Islet precursor cell (in vitro differentiated cells): ENCODE measurements at places on chromosomes 6 and 20.
A peak's percentile ranks its signal among the peaks of the same experiment; 100 is the strongest.

GRCh38 chr6:170148709-170149470, 142.0 kb downstream of the DLL1 start:
- DNase-seq, result no peak

- peak; percentile 66 for DNase-seq
Measured at GRCh38 chr6:163828038-163828795, 413.7 kb downstream of the QKI start.

DNA sequence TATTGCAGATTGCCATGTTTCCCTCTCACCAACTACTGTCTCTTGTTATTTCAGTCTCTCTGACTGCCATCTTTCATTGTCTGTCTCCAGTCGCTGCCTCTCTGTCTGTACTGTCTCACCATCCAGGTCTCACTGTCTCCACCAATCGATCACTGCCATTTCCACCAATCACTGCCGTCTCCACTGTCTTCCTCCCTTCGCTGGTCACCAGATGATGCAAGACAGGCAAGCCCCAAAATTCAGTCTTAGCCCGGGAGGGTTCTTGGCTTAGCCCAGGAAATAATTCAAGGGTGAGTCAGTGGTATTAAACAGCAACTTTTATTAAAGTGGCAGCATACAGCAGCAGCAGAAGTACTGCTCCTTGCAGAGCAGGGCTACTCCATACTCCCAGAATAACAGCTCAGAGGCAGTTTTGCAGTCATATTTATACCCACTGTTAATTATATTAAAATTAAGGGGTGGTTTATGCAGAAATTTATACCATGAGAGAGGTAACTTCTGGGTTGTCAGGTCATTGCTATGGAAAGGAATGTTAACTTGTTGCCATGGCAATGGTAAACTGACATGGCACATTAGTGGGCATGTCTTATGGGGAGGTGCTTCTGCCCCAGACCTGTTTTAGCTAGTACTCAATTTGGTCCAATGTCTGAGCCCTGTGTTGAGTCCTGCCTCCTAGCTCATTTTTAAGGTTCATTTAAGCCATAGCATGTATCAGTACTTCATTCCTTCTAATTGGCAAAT, 23.0 kb upstream of the ECHDC1 start:
- DNase-seq, result peak; percentile 74

- no peak for DNase-seq
Measured at GRCh38 chr6:166836785-166837718, 119.3 kb downstream of the RNASET2 start.

DNA sequence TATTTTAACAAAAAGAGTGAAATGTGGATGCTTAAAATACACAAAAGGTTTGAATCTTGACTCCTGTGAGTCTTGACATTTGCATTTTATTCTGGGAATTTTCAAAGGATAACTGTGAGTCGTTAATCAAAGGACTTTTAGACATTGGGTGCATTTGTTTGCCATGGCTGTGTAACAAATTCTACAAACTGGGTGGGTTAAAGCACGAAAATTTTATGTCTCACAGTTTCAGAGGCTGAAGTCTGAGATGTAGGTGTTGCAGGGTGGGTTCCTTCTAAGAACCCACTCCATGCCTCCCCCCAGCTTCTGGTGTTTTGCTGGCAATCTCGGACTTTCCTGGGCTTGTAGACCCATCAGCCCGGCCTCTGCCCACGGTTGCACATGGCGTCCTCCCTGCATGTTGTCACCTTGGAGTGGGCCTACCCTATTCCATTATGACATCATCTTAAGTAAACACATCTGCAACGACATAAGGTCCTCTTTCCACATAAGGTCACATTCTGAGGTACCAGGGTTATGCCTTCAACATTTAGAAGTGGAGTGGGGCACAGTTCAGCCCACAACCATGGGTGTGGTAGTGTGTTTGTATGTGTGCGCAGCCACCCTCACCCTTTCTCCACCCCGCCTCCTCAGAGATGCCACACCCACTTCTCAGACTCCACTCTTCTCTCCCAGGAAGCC, 113.1 kb downstream of the FOXA2 start:
- no peak for DNase-seq

GRCh38 chr6:203661-204060, 88.6 kb upstream of the DUSP22 start:
- no peak for DNase-seq

DNA sequence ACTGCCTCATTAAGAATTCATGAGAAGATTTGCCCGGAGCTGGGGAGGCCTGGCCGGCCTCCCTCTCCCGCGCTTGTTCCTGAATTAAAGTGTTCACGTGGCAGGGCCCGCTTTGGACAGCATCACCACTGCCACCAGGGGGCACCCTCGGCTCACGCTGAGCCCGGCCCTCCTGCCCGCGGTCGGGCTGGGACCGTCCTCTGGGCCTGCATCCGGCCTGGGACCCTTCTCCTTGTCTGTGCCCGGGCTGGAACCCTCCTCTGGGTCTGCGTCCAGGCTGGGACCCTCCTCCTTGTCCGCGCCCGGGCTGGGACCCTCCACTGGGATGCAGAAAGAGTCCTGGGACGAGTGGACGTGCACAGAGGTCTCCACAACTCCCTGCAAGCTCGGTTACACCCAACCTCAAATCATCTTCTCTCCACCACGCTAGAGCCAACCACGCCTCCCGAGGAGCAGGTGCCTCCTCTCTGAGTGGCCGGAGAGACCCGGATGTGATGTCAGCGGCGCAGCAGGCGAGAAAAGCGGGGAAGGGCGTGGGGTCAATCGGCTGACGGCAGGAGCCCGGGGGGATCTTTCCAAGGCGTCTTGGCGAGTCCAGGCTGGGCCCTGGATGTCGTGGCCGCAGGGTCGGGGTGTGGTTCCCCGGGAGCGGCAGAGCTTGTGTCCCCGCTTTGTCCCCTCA, 50.9 kb upstream of the DACT2 start:
- DNase-seq, result peak; percentile 80

- no peak for DNase-seq
Measured at GRCh38 chr6:83292900-83293843, 100.0 kb downstream of the RWDD2A start.

DNA sequence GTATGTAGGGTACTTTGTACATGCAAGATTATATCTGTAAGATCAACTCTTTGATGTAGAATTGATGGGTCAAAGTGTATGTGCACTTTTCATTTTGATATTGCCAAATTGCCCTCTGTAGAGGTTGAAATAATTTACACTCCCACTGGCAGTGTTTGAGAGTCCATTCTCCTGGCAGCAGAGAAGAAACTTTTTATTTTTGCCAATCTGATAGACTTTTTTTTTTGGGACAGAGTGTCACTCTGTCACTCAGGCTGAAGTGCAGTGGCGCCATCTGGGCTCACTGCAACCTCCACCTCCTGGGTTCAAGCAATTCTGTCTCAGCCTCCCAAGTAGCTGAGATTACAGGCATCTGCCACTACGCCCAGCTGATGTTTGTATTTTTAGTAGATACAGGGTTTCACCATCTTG, 199.2 kb downstream of the ZFAND3 start:
- DNase-seq, result no peak

DNA sequence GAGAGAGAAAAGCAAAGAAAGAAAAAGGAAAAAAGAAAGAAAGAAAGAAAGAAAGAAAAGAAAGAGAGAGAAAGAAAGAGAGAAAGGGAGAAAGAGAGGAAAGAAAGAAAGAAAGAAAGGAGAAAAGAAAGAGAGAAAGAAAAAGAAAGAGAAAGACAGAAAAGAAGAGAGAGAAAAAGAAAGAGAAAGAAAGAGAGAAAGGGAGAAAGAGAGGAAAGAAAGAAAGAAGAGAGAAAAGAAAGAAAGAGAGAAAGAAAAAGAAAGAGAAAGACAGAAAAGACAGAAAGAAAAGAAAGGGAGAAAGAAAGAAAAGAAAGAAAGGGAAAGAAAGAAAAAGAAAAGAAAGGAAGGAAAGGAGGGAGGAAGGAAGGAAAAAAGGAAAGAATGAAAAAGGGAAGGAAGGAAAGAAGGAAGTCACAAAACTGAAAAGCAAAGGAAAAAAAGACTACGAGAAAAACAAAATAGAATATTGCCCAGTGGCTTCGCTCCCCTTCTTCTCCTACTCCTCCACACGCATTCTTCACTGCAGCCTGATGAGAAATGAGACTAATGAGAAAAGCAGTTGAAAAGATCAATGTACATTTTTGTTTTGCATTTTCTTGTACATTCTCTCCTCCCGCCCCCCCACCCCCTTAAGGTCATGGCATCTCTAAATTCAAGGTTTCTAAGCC, 170.0 kb downstream of the SOD2 start:
- no peak for DNase-seq

DNA sequence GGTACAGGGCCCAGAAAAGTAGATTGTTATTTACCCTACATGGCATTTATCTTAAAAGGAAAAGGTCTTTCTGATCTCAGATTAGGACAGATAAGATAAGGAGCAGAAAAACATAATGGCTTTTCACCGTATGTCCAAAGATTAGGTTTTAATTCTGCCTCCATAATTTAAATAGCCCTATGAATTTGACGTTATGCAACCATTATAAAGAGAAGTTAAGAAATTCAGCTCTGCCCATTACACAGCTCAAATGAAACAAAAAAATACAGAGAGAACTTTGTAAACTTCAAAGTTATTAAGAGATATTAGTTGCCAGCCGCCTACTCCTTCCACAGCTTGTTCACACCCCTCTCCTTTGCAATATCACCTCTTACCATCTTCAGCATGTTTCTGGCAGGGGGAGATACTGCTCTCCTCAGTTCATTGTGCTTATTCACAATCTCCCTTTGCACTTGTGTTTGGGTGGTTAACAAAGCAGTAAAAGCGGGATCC, 8.1 kb downstream of the CRISP3 start:
- DNase-seq, result no peak

- DNase-seq, result peak; percentile 31
Measured at GRCh38 chr20:60785785-60786184, 466.3 kb upstream of the CDH4 start.

- DNase-seq, result no peak
Measured at GRCh38 chr6:157557559-157557958, 176.6 kb downstream of the ZDHHC14 start.

- DNase-seq, result no peak
Measured at GRCh38 chr20:50469176-50469723, 40.9 kb upstream of the PTPN1 start.

DNA sequence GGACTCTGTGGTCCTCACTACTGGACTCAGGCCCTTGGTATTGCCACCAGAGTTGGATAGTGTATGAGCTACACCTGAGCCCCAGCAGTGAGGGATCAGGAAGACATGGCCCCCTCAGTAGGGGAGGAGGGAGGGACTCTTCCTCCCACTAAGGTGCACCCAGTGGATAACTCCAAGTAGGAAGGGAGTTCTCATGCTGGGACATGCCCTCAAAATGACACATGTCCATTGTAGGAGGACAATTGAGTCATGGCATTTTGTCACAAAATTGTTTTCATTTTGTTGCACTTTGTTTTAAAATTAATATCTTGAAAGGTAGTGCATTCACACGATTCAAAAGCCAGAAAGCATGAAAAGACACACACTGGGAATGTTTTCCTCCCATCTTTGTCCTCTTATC, 127.2 kb downstream of the FOXO3 start:
- peak; percentile 24 for DNase-seq

GRCh38 chr6:69416776-69417175, 380.0 kb downstream of the LMBRD1 start:
- no peak for DNase-seq
